Epithelial cell of umbilical artery (primary cell): ENCODE measurements at places on chromosomes 13 and 19. TPM values are rescaled to one million over a fixed set of nuclear protein-coding genes. Genes with fewer than 3 reads are reported as not detected.

TMEM145 gene
- total RNA-seq, result not detected in 2 replicates

PSG2 gene
- total RNA-seq, result not detected in 2 replicates

KRI1 gene
- 8.4 and 12.8 TPM in 2 replicates for total RNA-seq

PPM1N gene
- total RNA-seq, result 1.4 and 1.9 TPM in 2 replicates

GGN gene
- 0.30 and 0.32 TPM in 2 replicates for total RNA-seq

UPK1A gene
- not detected in 2 replicates for total RNA-seq

AP1M2 gene
- total RNA-seq, result not detected in 2 replicates

TEX26 gene
- not detected in 2 replicates for total RNA-seq

C1QTNF9B gene
- not detected in 2 replicates for total RNA-seq

STOML3 gene
- not detected in 2 replicates for total RNA-seq

GPC6 gene
- 0.32 and 1.5 TPM in 2 replicates for total RNA-seq

PABPC3 gene
- under 0.01 TPM in 1 of 2 replicates, not detected in the other for total RNA-seq

GJA3 gene
- under 0.01 and 0.15 TPM in 2 replicates for total RNA-seq
